ENCODE measurements at places on chromosomes 13 and 19. TPM values are rescaled to one million over a fixed set of nuclear protein-coding genes. Genes with fewer than 3 reads are reported as not detected.

DNA sequence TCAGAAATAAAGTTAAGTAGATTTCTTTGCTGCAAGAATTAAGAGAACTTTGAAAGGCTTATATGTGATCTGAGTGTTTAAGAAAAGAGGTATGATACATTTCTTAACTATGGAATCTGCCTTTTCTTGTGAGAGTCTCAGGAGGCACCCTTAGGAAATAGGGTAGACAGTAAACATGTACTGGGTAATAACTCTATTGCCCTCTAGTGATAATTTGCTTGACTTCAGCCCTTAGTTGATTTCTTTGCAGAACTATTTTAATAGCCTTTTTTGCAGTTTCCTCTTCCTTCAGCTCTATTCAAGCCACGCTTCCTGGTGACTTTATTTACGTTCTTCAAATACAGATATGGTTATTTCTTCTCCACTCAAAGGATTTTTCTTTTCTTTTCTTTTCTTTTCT is 37.0 kb upstream of the CCNA1 start:
- peaks cover 33% of the 10 kb centered on the region for H3K27me3 ChIP-seq
- H3K36me3 ChIP-seq = no peaks in the 10 kb centered on the region
- H3K27ac ChIP-seq = no peak overlapping the region
- DNase-seq = no peak
- no peaks in the 10 kb centered on the region for H3K4me1 ChIP-seq

DNA sequence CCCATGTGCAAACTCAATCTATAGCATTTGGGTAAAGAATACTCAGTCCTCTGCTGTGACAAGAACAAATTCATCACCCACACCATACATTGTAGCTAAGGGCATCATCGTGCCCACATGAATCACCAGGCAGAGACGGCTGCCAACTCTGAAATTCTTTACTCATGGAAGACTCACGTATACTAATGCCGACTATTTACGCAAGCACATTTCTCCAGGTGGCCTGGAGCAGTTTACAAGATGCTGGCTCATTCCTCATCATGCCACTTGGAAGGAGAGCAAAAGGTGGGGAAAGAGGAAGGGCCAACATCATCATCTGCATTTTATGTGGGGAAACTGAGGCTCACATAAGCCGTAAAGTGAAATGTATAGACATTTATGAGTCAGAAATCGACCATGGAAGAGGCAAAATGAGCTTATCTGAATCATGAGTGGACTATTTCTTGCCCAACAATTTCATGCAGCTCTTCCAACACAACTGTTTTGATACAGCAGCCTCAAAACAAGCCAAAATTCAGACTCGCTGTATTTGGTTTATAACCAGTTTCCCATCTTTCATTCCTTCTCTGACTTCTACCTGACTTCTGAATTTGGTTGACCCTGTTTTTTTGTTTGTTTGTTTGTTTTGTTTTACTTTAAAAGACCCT is 213.9 kb upstream of the SERP2 start:
- no peak for DNase-seq
- no peaks in the 10 kb centered on the region for H3K36me3 ChIP-seq
- no peak overlapping the region for H3K27ac ChIP-seq
- H3K4me3 ChIP-seq = no peak overlapping the region
- peaks cover 8% of the 10 kb centered on the region for H3K27me3 ChIP-seq
- no peaks in the 10 kb centered on the region for H3K4me1 ChIP-seq

DNA sequence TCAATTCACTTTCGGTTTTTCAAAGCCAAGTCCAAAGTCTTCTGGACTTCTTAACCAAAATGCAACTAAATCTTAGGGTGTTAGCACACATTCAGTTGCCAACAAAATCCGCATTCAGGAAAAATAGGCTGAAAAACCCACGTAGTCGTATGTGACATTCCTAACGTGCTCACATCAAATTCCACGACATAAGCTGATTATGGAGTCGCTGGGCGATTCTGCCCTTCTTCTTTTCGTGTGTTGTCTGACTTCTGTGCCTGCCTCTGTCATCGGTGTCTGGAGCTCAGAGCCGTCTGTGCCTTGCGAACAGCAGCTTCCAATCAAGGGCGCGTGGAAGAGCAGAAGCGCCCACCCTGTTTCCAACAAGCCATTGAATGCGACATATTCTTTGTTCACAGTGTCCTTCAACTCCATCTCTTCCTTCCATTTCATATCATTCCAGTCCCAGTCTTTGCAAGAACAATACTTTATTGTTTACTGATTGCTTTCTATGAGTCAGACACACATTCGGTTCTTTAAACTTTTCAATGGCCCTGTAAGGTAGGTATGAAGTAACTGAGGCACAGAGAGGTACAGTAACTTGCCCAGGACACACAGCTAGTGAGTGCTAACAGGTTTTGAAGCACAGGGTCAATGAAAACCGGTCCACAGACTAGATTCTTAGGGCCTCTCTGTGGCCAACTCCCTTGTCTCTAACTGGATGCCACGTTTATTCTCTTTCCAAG is 8.2 kb upstream of the ZNF507 start:
- no peak for DNase-seq
- no peaks in the 10 kb centered on the region for H3K4me1 ChIP-seq
- H3K36me3 ChIP-seq = no peaks in the 10 kb centered on the region
- H3K4me3 ChIP-seq = no peak overlapping the region
- no peak overlapping the region for H3K27ac ChIP-seq
- peaks cover 7% of the 10 kb centered on the region for H3K27me3 ChIP-seq

- H3K4me3 ChIP-seq = no peak overlapping the region
- no peak for DNase-seq
- no peaks in the 10 kb centered on the region for H3K4me1 ChIP-seq
- no peak overlapping the region for H3K27ac ChIP-seq
- H3K27me3 ChIP-seq = peaks cover 5% of the 10 kb centered on the region
- no peaks in the 10 kb centered on the region for H3K36me3 ChIP-seq
Observed at GRCh38 chr13:99133848-99134247, 66.8 kb upstream of the UBAC2 start.

DNA sequence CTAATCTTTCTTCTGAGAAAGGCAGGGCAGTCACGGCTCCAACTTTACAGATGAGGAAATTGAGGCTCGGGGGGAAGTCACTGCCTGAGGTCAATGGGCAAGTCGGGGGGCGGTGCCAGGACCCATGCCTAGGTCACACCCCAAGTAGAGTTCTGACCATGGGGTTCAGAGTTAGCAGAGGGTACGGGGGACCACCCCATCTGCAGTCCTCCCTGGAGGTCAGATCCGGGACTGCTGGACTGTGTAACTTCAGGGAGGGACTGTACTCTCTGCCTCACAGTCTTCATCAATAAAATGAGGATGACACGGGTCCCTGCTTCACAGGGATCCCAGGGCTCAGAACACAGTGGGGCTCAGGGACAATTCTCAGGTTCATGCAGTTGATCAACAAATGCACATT is 7.7 kb downstream of the SLC5A5 start:
- H3K27ac ChIP-seq = no peak overlapping the region
- no peaks in the 10 kb centered on the region for H3K36me3 ChIP-seq

DNA sequence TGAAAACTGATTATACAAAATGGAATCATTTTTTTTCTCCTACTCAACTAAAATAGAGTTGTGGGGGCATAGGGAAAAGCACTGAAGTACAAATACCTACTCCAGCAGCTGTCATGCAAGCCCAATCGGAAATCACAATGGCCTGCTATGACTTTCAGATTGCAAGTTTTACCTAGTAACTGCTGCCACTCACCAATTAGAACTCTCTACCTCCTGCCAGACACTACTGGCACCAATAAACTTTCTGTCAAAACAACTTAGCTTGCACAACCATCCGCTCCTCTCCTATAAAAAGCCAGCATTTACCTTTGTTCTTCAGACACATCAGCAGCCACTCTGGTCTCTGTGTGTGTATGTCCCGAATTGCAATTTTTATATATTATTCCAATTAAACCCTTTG is 9.3 kb upstream of the TRPC4 start:
- no peak overlapping the region for H3K4me3 ChIP-seq
- H3K27me3 ChIP-seq = no peaks in the 10 kb centered on the region
- no peak for DNase-seq
- no peak overlapping the region for H3K27ac ChIP-seq

DNA sequence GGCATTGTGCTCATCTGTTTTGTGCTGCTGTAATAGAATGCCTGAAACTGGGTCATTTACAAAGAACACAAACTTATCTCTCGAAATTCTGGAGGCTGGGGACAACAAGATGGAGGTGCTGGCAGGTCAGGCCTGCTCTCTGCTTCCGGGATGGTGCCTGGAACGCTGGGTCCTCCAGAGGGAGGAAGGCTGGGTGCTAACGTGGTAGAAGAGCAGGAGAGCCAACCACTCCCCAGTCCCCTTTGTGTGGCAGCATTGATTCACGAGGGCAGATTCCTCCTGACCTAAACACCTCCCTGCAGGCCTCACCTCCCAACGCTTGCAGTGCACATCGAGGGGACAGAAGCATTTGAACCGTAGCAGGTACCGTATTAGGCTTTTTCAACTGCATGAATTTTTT is 34.1 kb upstream of the TFDP1 start:
- no peak overlapping the region for H3K27ac ChIP-seq
- H3K4me1 ChIP-seq = no peaks in the 10 kb centered on the region
- H3K27me3 ChIP-seq = no peaks in the 10 kb centered on the region
- no peak overlapping the region for H3K4me3 ChIP-seq
- no peaks in the 10 kb centered on the region for H3K36me3 ChIP-seq

GRCh38 chr13:98004107-98004506 is 50.6 kb downstream of the IPO5 start:
- H3K4me3 ChIP-seq = no peak overlapping the region
- no peak for DNase-seq
- H3K27me3 ChIP-seq = no peaks in the 10 kb centered on the region
- peaks cover 13% of the 10 kb centered on the region for H3K4me1 ChIP-seq

GRCh38 chr19:38683393-38684077 is 36.1 kb downstream of the ACTN4 start:
- H3K27ac ChIP-seq = peak overlapping the region; percentile 79
- no peaks in the 10 kb centered on the region for H3K27me3 ChIP-seq
- H3K4me3 ChIP-seq = no peak overlapping the region
- no peak for DNase-seq
- peaks cover 49% of the 10 kb centered on the region for H3K36me3 ChIP-seq
- H3K4me1 ChIP-seq = peaks cover 84% of the 10 kb centered on the region

DNA sequence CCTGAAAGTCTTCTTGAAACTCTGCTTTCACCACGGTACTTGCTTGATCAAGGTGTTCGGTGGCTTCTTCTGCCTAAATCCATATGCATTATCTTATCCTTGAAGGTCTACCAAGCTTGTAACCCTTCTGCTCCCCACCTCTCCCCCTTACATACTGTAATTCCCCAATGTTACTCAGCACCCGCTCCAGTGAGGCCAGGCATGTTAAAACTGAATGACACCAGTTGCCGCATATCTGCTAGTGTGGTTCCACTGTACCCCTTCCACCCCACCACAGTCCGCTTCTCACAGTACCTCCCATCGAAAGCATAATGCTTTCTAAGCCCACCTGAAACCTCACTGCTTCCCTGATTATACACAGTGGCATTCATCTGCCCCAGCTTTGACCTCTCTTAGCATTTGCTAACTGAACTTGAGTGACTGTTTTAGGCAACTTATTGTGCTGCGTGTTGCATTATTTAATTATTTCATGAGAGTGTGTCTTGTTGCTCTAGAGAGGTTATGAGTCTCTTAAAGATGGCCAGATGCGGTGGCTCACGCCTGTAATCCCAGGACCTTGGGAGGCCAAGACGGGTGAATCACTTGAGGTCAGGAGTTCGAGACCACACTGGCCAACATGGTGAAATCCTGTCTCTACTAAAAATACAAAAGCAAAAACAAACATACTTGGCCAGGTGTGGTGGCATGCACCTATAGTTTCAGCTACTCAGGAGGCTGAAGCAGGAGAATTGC is 87.6 kb upstream of the MBNL2 start:
- no peaks in the 10 kb centered on the region for H3K4me1 ChIP-seq
- no peak for DNase-seq
- H3K27me3 ChIP-seq = peaks cover 26% of the 10 kb centered on the region
- H3K27ac ChIP-seq = no peak overlapping the region

GRCh38 chr13:23858546-23858945 is 30.7 kb downstream of the MIPEP start:
- no peak for DNase-seq
- no peaks in the 10 kb centered on the region for H3K27me3 ChIP-seq
- no peak overlapping the region for H3K4me3 ChIP-seq
- no peaks in the 10 kb centered on the region for H3K36me3 ChIP-seq
- H3K4me1 ChIP-seq = peaks cover 4% of the 10 kb centered on the region
- no peak overlapping the region for H3K27ac ChIP-seq

FARP1 gene
- total RNA-seq = 0.55 TPM

Measured in activated T-helper 2 cell treated with anti-CD3 and anti-CD28 coated beads, Interferon-gamma antibody, Interleukin-2, Interleukin-4, amounts not matched to agents 10 μg/mL and 5 μg/mL and 100 μg/mL, durations not matched to agents 14 hours and 24 hours and 36 hours (primary cell).